ENCODE measurements at places on chromosomes 5 and 9.

DNA sequence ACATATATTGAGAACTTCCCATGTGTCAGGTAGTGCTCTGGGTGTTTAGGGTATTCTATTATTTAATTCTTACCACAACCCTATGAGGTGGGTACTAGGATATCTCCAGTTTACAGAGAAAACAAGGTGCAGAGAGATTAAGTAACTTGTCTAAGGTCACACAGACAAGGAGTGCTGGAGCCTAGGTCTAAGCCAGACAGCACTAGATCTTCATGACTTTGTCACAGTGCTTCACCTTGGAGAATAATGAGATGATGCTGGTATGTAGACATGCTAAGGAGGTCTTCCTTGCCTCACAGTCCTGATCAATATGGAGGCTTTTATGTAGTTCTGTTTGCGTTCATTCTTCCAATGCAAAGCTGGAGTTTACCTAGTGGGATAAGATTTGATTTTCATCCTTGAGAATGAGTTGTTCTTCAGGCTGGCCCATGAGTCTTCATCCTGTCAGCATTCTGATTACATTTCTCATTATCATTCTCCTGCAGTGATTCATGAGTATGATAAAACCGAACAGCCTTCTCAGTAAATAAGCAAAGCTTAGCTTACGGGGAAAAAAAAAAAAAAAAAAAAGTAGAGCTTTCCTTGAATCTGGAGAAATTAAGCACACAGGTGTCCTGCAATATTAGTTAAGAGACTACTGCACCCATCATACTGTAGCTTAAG lies 176.3 kb downstream of the C9orf152 start:
- DNase-seq = no peak

DNA sequence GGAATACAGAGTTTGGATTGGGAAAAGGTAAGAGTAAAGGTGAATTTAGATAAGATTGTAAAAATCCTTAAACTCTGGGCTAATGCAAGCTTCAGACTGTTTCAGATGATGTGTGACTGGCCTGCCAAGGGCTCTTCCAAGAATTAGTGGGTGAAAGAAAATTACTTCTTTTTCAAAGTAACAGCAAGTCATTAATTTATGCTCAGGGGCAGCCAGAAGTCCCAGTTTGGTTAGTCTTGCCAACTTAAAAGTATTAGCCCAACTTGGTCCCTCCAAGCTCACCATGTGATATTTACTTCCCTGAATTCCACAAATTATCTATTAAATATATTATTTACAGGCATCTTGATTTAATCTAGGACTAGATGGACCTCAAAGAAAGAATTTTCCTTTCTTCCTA lies 947.8 kb downstream of the NR2F1-AS1 start:
- no peak for DNase-seq

DNA sequence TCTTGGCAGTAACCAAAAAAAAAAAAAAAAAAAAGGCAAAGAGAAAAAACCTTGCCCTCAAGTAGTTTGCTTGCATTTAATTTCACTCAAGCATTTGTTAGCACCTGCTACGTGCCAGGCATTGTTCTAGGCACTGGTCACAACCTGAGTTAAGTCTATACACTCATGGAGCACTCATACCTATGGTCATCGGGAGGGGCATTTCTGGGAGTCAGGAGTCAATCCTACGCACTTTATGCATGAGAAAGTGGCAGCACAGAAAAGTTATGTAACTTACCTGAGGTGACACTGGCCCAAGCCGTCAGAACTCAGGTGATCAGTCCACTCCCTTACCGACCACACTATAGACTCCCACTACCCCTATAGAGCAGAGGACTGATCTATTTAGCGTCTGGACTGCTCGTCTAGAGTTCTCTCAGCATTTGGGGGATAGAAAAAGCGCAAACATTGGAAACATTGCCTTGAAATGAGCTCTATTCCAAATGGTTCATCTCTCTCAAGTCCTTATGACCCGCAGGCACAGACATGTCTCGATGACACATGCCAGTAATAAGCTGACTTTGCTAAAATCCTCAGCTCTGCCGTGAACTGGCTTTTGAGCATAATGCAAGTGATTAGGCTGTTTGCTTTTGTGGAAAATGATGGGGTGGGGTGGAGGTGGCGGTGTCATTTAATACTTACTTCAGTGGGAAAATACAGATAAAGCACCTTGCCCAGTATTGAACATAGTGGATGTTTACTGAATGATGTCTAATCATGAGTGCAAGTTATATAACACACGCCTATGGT lies 160.2 kb downstream of the ARHGEF28 start:
- DNase-seq = no peak

DNA sequence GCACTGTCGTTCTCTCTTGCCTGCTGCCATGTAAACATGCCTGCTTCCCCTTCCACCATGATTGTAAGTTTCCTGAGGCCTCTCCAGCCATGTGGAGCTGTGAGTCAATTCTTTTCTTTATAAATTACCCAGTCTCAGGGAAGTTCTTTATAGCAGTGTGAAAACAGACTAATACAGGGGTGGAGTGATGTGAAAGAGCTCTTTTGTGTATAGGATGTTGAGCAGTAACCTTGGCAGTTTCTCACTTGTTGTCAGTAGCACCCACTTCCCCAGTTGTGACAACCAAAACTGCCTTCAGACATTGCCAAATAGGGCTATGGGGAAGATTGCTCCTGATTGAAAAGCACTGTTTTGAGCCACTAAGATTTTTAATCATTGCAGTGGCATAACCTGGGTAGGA lies 552.2 kb upstream of the ZNF462 start:
- DNase-seq = no peak

DNA sequence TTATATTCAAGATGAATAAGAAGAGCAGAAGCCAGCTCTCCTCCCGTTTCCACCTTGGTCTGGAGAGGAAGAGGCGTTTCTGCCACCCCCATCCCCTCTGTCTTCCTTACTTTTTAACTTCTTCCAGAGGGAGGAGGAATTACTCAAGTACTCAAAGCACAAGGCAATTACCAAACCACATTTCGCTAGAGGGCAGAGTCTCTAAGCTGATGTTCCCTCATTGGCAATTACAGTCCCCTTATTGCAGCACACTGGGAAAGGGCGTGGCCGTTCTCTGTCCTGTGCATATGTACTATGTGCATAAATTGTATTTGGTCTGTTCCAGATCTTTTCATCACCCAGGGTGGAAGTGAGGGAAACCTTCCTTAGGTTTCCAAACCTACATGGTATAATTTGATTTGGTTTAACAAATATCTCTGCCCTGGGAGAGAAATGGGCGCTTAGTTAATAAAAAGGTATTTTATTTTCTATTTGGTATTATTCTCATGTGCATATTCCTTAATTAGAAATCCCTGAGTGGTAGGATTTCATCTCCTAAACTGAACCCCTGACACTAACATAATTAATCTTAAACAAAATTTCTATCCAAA lies 29.8 kb upstream of the ALDOB start:
- no peak for DNase-seq

GRCh38 chr5:5387777-5388176 lies 34.7 kb upstream of the ICE1 start:
- no peak for DNase-seq

DNA sequence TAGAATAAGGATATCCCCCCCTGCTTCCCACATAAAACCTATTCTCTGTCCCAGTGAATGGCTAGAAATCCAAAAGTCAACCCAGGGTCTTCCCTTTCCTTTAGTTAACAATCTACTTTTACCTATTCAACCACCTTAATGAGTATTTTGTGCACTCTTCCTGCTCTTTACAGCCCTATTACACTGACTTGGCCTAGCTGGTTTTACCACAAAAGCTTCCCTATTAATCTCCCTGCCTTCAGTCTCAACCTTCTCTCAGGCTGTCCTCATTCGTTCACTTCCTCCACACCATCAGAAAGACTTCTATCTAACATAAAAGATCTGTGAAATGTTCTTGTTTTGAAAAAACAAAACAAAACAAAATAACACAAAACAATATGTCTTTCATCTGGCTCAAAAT lies 16.2 kb downstream of the CTNNAL1 start:
- DNase-seq = no peak

DNA sequence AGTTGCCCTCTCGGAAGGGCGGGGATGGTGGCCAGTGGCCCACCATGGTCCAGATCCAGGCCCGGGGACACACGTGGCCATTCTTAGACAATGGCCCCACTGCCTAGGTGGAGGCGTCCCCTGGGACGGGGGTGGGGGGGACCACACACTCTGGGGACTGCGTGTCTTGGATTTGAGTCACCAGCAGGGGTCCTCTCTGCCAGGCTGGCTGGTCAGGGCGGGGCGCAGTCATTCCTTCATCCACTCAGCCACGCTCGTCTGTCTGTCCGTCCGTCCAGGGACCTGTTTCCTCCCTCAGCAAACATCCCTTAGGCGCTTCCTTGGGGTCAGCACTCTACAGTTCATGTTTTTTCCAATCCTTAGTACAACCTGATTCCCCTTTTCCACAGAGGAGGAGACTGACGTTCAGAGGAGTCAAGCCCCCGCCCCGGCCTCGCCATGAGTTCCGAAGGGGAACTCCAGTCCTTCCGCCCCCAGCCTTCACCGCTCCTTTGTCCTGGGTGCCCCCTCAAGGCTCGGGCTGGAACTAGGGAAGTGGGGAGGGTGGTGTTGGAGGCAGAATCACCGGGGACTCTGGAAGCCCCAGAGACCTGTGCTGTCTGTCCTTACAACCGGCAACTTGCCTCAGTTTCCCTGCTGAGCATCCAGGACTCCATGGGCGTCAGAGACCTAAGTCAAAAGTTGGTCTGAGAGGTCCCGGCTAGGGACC lies 276.6 kb upstream of the MVB12B start:
- no peak for DNase-seq

DNA sequence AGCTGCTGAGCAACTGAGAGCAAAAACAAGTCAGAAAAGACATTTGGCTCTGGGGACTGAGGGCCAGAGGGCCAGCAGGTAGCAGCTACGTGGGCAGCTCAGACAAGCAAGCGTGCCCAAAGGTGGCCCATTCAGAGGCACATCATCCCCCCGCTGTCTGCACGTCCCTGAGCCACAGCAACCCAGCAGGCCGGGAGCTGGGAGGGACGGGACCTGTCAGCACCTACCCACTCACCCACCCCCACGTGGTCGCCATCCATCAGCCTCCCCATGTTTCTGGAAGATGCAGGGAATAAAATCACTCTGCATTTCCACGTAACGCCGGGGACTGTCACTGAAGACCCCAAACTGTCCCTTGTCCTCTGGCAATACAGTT lies 167.8 kb downstream of the COL23A1 start:
- no peak for DNase-seq

- no peak for DNase-seq
These were observed 121.8 kb upstream of the ELL2 start for GRCh38 chr5:96083361-96083881.

DNA sequence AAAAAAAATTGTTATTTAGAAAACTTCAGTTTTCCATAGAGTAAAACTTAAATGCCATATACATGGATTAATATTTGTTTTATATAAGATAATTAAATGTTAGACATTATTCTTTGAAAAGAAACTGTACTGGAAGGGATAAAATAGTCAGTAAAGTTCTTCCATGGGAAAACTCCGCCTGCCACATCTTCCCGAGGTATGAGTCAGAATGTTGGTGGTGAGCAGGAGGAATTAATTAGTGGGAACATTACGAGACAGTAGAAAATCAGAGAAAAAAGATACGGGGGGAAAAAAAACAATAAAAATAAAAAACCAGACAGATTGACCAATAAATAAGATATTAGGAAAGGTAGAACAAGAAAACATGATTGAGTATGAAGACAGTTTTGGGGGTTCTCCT lies 930.3 kb upstream of the C9orf72 start:
- no peak for DNase-seq

- no peak for DNase-seq
These were observed 67.9 kb upstream of the TARS1 start for GRCh38 chr5:33372721-33373472.

DNA sequence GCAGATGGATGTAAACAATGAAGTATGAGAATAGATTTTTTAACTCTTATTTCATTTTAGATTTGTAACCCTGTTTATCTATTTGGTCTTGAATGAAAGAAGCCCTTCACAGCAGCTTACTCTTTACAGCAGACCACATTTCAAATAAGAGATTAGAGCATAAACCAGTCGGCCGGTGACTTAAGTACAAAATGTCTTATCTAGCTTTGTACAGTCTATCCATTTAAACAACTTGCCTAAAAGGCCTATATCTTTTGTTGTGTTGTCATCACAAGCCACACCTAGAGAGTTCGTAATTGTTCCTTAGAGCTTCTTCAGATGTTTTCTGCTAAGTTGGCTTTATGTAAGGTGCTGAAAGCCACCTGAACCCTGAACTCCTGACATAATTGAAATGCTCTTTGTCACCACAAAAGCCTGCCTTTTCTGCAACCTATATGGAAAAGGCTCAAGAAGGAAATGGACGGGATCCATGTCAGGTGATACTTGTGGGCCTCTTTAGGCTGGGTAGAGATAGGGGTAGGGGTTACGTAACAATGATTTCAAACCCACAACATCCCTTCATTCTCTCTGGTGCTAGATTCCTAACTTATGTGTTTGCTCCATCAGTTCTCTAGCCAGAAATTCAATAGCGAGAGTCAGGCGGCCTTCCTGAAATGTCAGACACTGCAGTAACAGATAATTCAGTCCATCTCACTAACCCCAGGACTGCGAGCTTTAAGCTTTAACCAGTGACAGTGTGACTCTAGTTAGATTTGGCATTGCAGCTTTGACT lies 162.5 kb downstream of the CD180 start:
- no peak for DNase-seq

DNA sequence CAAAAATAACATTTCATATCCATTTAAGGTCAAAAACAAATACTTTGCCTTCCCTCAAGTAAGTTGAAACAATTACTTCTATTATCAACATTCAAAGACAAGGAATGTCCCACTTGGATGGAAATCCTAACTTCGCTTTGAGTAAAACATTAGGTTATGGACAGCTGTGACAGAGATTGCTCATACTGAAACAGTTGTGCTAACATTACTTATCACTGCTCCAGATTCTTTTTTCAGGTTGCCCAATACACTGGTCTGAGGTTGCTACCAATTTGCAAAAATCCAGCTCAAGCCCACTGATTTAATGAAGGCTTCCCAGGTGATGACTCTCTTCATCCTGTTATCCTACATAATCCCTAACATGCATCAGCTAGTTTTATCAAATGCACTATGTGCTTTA lies 98.3 kb downstream of the UBAP2 start:
- no peak for DNase-seq

DNA sequence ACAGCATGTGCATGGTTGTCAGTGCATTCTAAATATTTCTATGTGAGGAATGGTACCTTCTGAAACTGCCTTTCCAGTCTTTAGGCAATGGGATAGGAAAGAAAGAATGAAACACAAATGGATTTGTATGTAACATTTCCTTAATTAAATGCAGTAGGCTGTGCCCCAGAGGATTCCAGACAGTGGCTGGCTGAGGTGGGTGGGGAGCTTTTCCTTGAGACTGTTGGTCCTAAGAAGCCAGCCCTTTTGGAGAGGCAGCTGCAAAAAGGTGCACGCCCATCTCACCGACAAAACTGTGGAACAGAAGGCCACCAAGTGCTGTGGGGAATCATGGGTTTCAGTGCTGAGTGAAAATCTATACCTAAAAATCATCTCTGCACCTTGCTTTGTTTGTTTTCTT lies 6.8 kb upstream of the CKMT2 start:
- DNase-seq = no peak

GRCh38 chr5:5615569-5615968 lies 193.1 kb downstream of the ICE1 start:
- DNase-seq = no peak

GRCh38 chr5:134964359-134965270 lies 3.1 kb upstream of the CATSPER3 start:
- no peak for DNase-seq

GRCh38 chr5:139635606-139636206 lies 12.4 kb upstream of the CXXC5 start:
- DNase-seq = no peak

- DNase-seq = no peak
These were observed 138.9 kb downstream of the GADD45G start for GRCh38 chr9:89743573-89744254.

- no peak for DNase-seq
These were observed 55.6 kb upstream of the COL5A1 start for GRCh38 chr9:134585746-134586706.

Measured in stimulated activated CD4-positive, alpha-beta T cell treated with anti-CD3 and anti-CD28 coated beads, TNF-alpha, amount 100 ng/mL, for 1 hour (primary cell).